Central memory CD4-positive, alpha-beta T cell (primary cell): ENCODE measurements at places on chromosomes 2 and 18.
A peak's percentile ranks its signal among the peaks of the same experiment; 100 is the strongest.

DNA sequence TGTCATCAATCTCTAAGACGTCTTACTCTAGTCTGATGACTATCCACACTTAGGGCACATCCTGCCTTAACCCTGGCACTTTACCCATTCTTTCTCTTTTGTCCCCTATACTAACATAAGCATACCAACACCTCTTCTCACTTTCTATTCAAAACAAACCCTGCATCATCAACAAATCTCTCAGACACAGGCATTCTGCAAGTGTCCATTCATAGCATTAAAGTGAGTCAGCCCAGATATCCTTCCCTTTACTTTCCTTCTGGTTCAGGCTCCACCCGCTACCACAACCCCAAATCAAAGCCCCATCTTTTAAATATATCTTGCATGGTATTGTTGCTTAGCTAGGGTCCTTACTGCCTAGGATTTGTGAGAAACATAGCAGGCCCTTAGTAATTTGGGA lies 3.8 kb downstream of the GRB14 start:
- no peak for DNase-seq

DNA sequence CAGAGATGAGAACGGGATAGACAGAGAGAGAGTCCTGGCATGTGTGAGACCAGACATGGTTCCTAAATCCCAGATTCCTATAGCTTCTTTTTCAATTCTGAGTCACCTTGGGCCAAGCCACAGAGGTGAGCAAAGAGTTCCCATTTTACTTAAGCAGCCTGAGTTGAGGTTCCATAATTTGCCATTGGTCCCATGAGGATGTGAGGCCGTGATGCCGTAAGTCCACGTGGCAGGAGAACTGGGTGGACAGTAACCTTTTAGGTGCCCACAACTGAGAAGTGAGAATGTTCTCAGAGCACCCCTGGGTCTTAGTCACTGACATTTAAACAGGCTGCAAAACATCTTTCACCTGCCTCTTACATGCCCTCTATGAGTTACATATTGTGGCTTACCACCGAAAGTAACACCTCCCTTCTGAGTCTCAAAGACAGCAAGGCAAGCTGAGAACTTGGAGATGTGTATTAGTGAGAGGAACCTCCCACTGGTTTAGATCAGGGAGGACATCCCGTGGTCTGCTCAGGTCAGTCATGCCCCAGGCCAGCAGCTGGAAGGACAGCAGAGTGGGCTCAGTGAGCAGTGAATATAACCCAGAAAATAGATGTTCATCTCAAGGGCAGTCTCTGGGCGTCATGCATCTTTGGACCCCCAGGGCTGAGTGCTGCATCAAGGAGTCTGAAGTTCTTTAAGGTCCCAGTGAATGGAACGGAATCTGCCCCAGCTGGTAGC lies 127.9 kb upstream of the LGALSL start:
- DNase-seq = peak; percentile 67

DNA sequence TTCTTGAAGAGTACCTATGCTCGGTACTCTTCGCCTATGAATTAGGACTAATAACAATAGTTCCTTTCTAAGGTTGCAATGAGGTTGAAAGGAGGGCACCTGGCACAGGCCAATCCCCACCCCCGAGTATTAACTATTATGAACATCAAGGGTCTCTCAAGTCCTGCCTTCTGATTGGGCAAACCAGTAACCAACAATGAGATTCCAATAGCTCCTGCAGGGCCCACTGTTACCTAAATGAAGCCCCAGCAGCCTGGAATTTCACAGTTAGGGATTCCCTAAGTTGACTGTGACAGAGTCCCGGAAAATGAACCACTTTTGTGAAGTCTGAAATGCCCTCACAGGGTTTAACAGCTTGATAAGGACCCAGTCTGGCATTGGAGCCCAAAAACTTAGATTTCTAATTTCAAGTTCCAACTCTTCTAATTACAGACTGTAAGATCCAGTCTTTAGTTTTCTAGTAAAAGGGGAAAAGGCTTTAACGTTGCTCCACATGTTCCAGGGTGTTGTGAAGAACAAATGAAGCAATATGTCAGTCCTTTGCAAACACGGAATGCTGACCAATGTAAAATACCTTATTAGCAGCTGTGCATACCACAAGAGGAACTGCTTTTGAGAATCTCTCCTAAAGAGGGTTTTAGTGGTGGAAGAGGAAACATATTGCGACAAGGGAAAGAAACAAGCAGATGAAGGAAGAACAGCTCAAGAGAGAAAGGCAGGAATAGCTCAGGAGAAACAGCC lies 277.7 kb upstream of the MAP2 start:
- no peak for DNase-seq

DNA sequence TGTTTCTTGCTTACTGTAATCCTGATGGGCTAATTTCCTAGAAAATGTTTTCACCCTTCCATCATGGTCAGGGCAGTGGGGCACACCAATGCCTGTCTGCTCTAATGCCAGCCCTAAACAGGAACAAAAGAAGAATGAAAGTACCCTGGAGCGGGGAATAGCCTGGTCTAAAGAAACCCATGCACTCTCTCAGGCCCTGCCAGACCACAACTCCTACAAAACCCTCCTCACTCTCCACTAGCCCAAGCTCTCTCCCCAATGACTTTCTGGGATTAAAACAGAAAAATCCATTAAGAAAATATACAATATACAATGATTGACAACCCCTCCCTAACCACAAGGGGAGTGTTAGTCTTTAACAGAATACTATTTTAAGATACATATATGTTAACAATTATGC lies 67.6 kb downstream of the AAK1 start:
- DNase-seq = no peak

DNA sequence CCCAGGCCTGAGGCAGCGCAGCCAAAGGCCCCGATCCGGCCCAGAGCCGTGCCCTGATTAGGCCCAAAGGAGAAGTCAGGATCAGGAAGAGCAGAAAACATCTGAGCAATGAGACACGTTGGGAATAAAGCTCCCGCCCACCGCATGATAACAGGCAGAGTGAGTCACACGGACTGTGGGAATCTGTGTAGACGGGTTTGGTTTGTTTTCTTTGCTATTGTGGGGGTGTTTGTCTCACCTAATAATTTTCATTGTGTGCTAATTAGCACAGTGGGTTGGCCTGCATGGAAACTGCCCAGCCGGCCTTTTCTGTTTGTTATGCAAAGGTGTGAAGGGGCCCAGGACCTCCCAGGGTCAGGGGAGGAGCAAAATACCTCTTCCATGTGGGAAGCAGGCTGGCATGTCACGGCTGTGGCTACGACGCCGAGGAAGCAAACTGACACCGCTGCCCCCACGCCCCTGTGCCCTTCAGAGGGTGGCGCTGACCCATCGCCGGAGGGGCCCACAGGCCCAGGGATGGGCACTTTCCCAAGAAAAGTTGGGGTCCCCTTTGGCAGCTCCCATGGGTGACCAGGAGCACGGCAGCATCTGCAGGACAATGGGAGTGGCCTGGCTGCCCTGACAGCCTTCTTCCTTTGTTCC lies 68.4 kb upstream of the CTDP1 start:
- no peak for DNase-seq
